M059J (cell line): ENCODE measurements at places on chromosomes 2 and 18.

GRCh38 chr2:134455426-134455825 is 201.6 kb downstream of the MGAT5 start:
- no peak for DNase-seq

- no peak for DNase-seq
Measured at GRCh38 chr18:9690418-9691188, 17.5 kb upstream of the RAB31 start.

GRCh38 chr2:107542314-107542740 is 284.4 kb upstream of the RGPD4 start:
- DNase-seq: no peak

- peak; percentile 16 for DNase-seq
Measured at GRCh38 chr2:188517549-188518215, 226.0 kb downstream of the GULP1 start.

- no peak for DNase-seq
Measured at GRCh38 chr2:16785149-16785548, 119.5 kb upstream of the CYRIA start.

GRCh38 chr18:55404136-55404830 is 183.7 kb downstream of the TCF4 start:
- DNase-seq: no peak

DNA sequence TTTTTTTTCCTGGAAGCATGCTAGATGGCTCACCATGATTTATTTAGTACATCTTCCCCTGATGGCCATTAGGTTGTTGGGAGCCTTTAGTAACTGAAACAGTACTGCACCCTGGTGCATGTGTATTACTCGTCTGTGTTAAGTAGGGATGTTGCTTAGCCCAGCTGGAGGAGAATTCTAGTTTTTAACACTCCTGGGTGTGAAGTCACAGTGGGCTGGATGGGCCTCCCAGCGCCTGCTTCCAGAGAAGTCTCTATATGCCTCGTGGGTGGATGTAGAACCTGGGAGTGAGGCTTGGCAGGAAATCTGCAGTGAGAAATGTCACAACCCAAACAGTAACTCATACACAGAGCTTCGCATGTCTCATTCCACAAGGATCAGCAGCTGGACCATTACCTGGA is 28.9 kb upstream of the NT5DC4 start:
- no peak for DNase-seq

GRCh38 chr18:59208602-59209125 is 11.3 kb upstream of the GRP start:
- DNase-seq: peak; percentile 56

GRCh38 chr2:215870088-215870490 is 143.3 kb downstream of the MREG start:
- DNase-seq: no peak

DNA sequence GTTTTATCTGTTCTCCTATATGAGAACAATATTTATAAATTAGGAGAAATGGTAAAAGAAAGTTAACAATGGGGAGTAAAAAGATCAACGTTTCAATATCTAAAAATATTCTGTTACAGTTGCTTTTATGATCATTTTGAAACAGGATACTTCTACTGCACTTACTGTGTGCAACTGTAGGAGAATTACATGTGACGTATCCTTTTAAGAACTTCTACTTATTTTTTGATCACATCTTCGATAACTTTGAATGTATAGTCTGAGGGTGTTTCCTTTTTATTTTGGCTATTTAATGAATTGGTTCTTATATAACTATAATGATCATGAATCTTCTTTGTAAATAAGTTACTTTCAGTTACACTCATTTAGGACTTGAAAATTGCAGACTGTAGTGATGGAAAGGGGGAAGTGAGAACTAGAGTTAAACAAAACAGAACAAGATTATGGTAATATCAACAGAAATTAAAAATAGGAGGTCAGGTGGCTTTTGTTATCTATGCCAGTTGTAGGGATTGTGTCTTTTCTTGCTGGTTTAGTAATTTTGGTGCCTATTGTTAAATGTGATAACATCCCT is 109.9 kb downstream of the MSTN start:
- DNase-seq: no peak

DNA sequence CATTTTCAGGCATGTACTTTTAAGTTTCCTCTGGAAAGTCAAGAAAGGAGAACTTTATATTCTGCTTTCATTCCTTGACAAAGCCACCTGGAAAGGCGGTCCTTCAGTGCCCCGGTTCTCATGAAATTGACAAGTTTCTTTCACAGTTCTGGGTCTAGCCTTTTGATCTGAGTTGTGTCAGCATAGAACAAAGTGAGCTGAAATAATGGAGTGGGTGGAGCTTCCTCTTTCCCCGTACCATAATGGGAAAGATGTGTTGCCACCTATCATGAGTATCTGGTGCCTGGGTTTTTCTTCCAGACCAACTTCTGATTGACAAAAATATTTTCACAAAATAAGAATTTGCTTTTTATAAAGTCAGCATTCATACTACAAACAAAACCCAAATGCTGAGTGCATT is 49.3 kb downstream of the PTRHD1 start:
- DNase-seq: no peak

GRCh38 chr2:11352781-11353537 is 8.5 kb upstream of the ROCK2 start:
- DNase-seq: no peak

GRCh38 chr18:25592804-25593360 is 240.9 kb upstream of the ZNF521 start:
- peak; percentile 54 for DNase-seq

- DNase-seq: peak; percentile 65
Measured at GRCh38 chr2:237700512-237701032, 73.2 kb downstream of the LRRFIP1 start.

- DNase-seq: peak; percentile 26
Measured at GRCh38 chr2:223884399-223884798, 47.0 kb upstream of the AP1S3 start.
